ENCODE measurements at places on chromosomes 4 and X.
A peak's percentile ranks its signal among the peaks of the same experiment; 100 is the strongest.

- peak; percentile 54 for DNase-seq
Measured at GRCh38 chr4:146232131-146232722, 17.9 kb downstream of the REELD1 start.

GRCh38 chr4:131426023-131426758, 1722.9 kb upstream of the PCDH10 start:
- no peak for DNase-seq

- DNase-seq, result no peak
Measured at GRCh38 chrX:149699761-149700160, 12.1 kb upstream of the MAGEA11 start.

GRCh38 chr4:7767966-7768365, 171.7 kb downstream of the AFAP1 start:
- DNase-seq, result no peak

DNA sequence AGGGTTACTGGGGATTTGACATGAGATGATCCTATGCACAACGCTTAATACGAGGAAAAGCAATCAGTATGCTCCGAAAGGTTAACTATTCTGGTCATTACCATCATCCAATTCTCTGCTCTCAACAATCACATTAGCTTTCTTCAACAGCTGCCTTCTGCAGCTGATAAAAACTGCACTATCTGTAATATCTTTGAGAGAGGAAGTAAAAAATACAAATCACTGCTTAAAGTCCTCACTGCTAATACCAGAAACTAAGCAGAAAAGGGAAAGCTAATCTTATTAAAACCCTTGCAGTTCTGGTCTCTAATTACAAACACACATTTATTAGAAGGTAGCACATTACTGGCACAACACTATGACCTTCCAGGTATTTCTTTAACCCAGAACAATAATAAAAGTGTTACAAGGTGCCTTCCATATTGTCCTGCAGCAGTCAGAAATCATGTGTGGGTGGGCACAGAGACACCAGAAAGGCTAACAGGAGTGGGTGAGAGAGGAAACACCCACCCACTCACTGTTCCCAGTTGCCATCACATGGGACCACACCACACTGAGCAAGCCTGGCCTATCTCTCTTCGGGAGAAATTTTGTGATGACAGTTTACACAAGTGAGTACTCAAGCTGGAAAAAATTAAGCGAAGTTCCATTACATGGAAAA, 71.0 kb downstream of the RELL1 start:
- no peak for DNase-seq

GRCh38 chrX:77502951-77503525, 55.8 kb downstream of the FGF16 start:
- no peak for DNase-seq

- DNase-seq, result no peak
Measured at GRCh38 chr4:105840426-105841174, 54.7 kb upstream of the NPNT start.

DNA sequence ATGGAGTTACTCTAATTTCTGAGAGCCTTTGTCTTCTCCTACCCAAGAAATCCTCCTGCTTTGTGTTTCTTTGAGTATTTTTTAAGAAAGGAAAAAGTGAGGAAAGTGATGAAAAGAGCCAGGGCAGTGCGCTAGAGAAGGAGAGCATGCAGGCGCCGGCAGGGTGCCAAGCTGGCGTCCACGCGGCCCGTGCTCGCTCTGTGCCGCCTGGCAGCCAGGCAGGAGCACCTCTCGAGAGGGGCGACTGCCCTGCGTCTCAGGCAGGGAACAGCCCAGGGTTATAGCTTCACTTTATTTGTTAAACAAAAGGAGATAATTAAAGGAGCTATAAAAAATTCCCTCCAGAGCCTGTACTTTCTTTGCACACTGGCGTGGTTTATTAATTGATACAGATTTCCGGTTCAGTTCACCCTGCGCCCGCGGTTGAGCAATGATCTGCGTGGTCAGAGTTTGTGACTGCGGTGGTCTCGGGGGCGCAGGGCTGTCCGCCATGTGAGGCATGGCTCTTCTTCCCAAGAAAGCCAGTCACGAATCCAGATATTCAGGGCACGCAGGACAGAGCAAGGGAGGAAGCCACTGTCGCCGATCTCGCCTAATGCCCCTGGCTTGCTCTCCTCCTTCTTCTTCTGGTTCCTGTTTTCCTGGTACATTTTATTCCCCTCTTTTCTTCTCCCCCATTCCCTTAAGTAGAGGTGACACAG, 110.8 kb upstream of the PAQR3 start:
- no peak for DNase-seq

DNA sequence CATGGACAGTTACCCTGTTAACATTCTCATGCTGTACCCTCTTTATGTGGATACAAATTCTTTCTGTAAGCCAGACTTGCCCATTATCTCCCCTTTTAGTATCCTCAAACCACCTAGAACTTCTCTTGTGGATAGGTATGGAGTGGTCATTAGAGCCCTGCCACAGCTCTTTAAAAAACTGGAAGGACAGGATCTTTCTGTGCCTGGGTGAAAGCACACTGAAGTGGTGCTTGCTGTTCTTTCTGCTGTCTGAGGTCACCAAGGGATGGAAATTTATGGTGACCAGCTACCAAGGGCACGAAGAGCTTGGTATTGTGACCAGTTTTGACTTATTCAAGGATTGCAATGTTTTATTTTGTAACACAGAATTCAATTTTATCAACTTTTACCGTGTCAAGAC, 344.2 kb downstream of the CBLL2 start:
- no peak for DNase-seq

GRCh38 chr4:113809311-113809710, 47.8 kb upstream of the CAMK2D start:
- no peak for DNase-seq

DNA sequence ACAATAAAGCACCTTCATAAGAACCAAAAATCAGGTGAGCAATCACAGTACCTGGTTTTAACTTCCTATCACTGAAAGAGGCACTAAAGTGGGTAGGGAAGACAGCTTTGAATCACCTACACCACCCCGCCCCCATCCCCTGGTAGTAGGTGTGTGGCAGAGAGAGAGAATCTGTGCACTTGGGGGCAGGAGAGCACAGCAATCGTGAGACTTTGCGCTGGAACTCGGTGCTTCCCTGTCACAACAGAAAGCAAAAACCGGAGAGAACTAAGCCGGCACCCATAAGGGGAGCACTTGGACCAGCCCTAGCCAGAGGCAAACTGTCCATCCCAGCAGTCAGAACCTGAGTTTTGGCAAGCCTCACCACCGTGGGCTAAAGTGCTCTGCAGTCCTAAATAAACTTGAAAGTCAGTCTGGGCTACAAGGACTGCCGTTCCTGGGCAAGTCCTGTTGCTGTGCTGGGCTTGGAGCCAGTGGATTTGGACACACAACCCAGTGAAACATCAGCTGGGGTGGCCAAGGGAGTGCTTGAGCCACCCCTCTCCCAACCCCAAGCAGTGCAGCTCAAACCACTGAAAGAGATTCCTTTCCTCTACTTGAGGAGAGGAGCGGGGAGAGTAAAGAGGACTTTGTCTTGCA, 32.1 kb downstream of the NDUFB11 start:
- no peak for DNase-seq

GRCh38 chr4:101238706-101239105, 108.6 kb downstream of the PPP3CA start:
- DNase-seq, result no peak

GRCh38 chrX:650811-651210, 20.2 kb downstream of the SHOX start:
- DNase-seq, result no peak

DNA sequence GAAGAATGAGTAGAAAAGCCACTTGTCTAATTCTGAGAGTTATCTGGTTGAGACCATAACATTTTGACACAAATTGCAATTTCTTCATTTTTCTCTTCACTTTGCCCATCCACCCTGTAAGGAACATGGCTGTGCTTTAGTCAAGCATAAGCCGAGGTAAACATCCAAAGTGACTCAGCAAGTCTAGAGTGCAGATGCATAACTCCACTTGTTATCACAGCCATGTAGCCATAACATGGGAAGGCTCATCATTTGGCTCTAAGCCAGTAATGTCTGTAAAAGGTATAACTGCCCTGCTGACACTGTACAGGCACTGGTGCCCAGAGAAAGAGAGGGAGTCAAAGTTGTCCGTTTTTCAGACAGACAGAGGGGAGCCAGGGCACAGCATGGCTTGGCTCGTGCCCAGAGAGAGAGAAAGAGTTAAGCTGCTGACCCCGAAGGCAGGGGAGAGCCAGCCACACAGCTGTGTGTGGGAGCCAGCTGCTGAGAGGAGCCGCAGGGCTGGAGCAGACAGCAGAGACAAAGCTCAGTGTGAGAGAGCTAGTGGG, 76.9 kb upstream of the EXOC1L start:
- DNase-seq, result peak; percentile 39

- DNase-seq, result no peak
Measured at GRCh38 chr4:130125467-130125866, 1029.5 kb downstream of the C4orf33 start.

GRCh38 chrX:100946299-100946927, 17.7 kb upstream of the XKRX start:
- DNase-seq, result no peak

GRCh38 chrX:17968367-17968766, 107.3 kb upstream of the RAI2 start:
- DNase-seq, result no peak

DNA sequence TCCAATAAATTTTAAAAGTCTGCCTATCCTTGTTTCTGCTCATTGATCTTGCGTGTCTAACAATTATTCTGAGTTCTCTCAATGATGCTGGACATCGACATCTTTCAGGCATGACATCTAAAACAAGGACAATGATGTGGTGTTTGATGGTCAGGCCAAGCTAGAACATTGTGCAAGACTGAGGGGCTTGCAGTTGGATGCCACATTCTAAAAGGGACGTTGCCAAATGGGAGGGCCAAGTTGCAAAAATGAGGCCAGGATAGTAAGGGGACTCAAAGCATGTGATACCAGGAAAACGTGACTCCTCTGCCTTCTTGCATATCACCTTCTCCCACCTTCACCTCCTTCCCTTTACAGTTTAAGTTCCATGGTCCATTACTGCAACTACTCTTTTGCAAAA, 29.4 kb upstream of the NSUN7 start:
- DNase-seq, result no peak

GRCh38 chr4:74202062-74202586, 44.2 kb downstream of the MTHFD2L start:
- DNase-seq, result no peak

DNA sequence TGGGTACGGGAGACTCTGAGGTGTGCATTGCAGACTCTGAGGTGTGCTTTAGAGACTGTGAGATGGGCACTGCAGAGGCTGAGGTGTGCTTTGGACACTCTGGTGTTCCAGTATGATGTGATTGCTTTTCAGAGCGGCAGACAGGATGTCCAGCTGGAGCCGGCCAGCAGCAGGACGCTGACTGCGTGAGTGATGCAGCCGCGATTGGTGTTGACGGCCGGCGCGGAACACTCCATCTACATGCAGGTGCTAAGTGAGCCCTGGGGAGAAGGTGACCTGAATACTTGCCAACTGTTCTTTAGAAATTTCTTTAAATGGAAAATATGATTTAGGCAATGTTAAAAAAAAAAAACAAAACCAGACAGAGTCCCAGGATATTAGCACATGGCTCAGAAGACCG, 103.1 kb upstream of the PPP2R3B start:
- DNase-seq, result no peak

- no peak for DNase-seq
Measured at GRCh38 chrX:56789518-56790070, 60.6 kb downstream of the NBDY start.

Measured in kidney tubule cell (primary cell).